ENCODE measurements at places on chromosomes 6 and 20.

DNA sequence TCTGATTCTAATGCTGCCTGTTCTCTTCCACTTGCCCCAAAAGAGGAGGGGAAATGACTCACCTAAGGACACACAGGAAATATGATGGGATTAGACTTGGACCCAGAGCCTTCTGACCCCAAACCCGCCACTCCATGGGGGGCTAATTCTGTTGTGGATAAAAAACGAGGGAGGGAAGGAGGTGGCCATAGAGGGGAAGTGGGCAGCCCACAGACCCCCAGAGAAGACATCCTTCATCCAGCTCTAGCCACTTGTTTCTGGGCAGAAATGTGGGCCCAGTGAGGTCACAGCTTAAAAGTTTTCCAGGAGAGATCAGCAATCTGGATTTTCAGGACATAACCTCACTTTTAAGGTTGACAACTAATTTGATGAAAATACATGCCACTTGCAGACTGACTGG, 202.1 kb downstream of the ANKRD60 start:
- no peaks in the 10 kb centered on the region for H3K36me3 ChIP-seq
- no peaks in the 10 kb centered on the region for H3K4me1 ChIP-seq
- no peak overlapping the region for H3K27ac ChIP-seq
- DNase-seq, result no peak
- peaks cover 48% of the 10 kb centered on the region for H3K27me3 ChIP-seq
- no peak overlapping the region for H3K4me3 ChIP-seq

GRCh38 chr6:92667843-92668242, 751.5 kb downstream of the EPHA7 start:
- H3K4me3 ChIP-seq, result no peak overlapping the region
- H3K36me3 ChIP-seq, result no peaks in the 10 kb centered on the region
- no peaks in the 10 kb centered on the region for H3K4me1 ChIP-seq
- no peaks in the 10 kb centered on the region for H3K27me3 ChIP-seq
- DNase-seq, result no peak
- H3K27ac ChIP-seq, result no peak overlapping the region

DNA sequence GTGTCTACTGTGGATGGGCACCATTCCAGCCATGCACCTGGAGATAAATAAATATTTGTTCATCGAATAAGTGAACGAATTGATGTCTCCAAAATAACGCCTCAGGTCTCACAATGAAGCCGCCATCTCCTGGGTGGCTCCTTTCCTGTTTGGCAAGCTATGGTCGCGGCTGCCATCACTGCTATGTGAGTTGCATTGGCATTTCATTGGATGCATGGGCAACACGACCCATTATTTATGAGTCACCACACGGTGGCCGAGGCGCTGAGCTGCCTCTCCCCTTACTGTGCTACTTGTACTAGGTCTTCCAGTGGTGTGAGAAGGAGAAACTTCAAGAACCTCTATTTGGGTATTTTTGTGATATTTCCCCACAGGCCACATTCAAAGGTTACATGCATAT, 21.3 kb upstream of the PDE10A start:
- H3K4me1 ChIP-seq, result no peaks in the 10 kb centered on the region
- no peak overlapping the region for H3K27ac ChIP-seq
- DNase-seq, result no peak
- H3K36me3 ChIP-seq, result no peaks in the 10 kb centered on the region

DNA sequence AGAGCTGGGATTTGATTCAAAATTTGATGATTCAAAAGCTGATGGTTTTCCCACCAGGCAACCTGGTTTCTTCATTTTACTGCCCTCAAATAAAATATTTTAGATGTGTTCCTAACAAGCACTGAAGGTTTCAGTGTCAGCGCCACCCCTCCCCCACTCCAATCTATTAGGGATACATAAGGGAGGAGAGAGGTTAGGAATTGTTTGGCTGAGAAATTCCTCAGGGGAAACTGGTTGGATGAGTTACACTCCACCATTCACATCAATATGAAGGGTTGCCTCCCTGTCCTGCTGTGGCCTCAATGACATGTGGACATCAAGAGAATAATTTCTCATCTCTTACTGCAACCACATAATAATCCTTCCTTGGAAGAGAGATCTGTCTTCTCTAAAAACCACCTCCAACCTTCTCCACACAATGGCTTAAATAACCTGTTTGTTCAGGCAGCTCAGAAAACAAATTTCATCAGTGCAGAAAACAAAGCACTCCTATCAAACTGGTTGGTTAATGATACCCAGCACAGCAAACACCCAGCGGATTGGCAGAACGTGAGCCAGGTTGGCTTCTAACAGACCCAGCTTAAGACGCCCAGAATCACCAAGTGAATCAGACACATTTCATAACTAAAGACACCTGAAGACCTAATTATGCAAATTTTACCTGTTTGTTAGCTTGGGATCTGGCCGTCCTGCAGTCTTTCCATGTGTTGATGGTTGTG, 136.0 kb upstream of the SGK1 start:
- H3K4me3 ChIP-seq, result no peak overlapping the region
- H3K27me3 ChIP-seq, result no peaks in the 10 kb centered on the region
- no peaks in the 10 kb centered on the region for H3K36me3 ChIP-seq
- no peak for DNase-seq
- no peak overlapping the region for H3K27ac ChIP-seq

GRCh38 chr6:118952683-118953082, 17.7 kb upstream of the MCM9 start:
- H3K36me3 ChIP-seq, result no peaks in the 10 kb centered on the region
- DNase-seq, result no peak
- no peaks in the 10 kb centered on the region for H3K4me1 ChIP-seq
- no peak overlapping the region for H3K4me3 ChIP-seq

Data from HCT116 (cell line).